ENCODE measurements at places on chromosomes 11 and 22.

GRCh38 chr11:45794169-45794568 lies 10.8 kb upstream of the SLC35C1 start:
- DNase-seq = no peak

GRCh38 chr11:74948898-74949752 lies at the start of the genes SPCS2 and XRRA1:
Gene SPCS2 (plus strand): TSS chr11:74949266. CDS start chr11:74949286, 20 bp downstream.
Gene XRRA1 (minus strand): TSS chr11:74949091. CDS start chr11:74940878, 8,213 bp downstream.
- DNase-seq = peak; percentile 95

DNA sequence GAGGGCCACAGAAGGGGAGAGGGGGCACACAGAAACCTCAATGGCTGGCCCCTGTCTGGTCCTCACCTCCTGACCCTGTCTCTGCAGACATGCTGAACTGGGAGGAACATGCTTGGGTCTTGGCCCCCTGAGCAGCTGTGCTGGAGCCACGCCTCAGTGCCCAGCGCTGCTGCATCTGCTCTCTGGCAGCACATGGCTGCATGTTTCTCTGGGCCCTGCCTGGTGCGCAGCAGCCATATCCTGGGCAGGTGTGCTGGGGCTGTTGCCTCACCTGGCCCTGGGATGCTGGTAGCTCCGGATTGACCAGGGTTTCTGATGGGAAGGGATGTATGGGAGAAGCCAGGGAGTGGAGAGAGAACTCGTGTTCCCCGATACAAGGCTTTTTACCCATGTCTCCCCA lies 248.0 kb downstream of the ST3GAL4 start:
- DNase-seq = no peak

- no peak for DNase-seq
These were observed 33.5 kb upstream of the RAB38 start for GRCh38 chr11:88208745-88209144.

GRCh38 chr11:74276581-74276980 lies 34.9 kb downstream of the P4HA3 start:
- DNase-seq = no peak

GRCh38 chr11:120017582-120018150 lies 120.2 kb downstream of the TRIM29 start:
- no peak for DNase-seq

DNA sequence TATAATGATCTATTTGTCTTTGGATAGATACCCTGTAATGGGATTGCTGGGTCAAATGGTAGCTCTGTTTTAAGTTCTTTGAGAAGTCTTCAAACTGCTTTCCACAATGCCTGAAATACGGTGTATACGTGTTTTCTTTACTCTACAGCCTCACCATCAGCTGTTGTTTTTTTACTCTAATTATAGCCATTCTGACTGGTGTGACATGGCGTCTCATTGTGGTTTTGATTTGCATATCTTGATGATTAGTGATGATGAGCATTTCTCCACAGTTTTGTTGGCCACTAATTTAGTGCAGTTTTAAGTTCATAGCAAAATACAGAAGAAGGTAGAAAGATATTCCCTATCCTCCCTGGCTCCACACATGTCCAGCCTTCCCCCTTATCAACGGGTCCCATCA lies 26.3 kb upstream of the VPREB1 start:
- DNase-seq = no peak

DNA sequence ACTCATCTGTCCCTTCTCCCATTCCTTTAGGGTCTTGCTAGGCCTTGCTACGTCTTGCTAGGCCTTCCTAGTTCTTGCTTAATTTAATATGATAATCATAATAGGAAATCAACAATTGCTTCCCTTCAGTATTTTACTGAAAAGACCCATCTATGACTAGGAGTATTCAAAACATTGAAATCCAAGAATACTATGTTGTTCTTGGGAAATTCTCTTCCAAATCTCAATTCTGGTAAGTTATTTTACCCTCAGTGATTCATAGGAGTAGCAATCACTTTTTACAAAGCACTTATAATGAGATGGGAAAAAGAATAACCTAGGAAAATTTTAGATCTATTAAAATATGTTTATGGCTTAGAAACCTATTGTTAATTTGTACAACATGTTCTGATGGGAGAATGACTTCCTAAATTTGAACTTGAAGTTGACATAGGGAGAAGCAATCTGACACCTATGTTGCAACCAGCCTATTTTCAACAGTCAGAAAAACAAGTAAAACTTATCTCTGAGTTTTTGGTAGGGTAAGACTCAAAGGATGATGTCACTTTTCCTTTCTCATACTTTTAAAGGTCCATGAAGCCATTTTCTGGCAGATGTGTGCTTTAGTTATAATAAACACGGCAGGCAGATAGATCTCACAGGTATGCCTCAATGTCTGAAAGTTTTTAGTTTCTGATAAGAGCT lies 29.5 kb upstream of the HIPK3 start:
- DNase-seq = no peak

DNA sequence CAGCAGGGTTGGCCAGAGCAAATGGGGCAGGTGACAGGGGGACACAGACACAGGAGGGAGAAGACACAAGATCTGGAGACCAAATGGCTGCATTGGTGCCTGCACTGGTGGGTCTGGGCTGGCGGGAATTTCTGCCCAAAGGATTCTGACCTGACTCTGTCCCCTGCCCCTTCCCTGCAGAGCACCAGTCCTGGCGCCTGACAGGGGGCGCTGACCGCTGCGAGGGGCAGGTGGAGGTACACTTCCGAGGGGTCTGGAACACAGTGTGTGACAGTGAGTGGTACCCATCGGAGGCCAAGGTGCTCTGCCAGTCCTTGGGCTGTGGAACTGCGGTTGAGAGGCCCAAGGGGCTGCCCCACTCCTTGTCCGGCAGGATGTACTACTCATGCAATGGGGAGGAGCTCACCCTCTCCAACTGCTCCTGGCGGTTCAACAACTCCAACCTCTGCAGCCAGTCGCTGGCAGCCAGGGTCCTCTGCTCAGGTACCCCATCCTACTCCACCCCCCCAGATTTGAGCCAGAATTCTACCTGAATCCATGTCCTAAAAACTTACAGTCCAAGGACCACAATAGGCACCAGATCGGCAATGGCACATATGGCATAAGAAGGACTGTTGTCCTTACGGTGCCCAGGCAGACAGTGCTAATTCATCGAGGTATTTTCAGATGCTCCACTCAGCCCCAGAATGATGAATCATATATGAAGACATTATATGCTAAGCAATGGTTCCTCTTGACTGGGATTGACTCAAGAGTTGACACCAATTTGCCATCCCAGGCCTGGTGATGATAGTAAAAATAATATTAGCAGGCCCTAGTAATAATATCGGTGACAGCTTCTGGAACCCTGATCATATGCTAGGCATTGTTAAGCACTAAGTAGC lies 38.2 kb downstream of the CD6 start:
- DNase-seq = no peak

DNA sequence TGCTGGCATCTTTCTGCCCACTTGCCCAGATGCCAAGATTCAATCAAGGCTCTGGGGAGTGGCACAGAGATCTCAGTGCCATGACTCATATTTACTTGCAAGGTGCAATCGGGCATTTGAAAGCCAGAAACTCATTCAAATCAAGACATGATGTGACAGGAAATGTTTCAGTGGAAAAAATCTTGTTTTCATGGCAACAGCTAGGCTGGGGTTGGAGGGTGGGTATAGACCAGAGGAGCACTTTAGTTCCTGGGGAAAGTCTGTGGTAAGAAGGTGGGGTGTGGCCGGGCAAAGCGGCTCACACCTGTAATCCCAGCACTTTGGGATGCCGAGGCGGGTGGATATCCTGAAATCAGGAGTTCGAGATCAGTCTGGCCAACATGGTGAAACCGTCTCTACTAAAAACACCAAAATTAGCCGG lies 1.2 kb downstream of the MAJIN start:
- no peak for DNase-seq

GRCh38 chr11:119509969-119510401 lies 87.0 kb upstream of the THY1 start:
- DNase-seq = peak; percentile 87

- DNase-seq = no peak
These were observed 378.1 kb downstream of the CADM1 start for GRCh38 chr11:115126092-115126491.

DNA sequence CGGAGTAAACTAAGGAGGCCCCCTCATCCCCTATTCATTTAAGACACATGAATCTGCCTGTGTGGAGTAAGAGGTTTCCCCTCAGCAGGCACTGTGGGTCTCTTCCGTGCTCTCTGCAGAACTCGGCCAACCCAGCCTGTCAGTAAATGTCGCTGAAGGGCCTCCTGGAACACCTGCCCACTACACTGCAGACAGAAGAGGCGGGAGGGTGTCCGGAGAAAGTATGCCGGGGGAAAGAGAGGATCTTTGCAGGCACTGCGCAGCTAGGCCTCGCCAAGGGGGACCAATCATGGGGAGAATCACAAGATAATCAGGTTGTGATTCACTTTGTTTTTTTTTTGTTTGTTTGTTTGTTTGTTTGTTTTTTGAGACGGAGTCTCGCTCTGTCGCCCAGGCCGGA lies 110.8 kb downstream of the MORC2 start:
- DNase-seq = no peak

- DNase-seq = no peak
These were observed 169.4 kb downstream of the OPCML start for GRCh38 chr11:133362916-133363315.

- no peak for DNase-seq
These were observed 33.5 kb downstream of the SCUBE2 start for GRCh38 chr11:9057888-9058287.

- no peak for DNase-seq
These were observed 79.3 kb downstream of the CTTN start for GRCh38 chr11:70477609-70478008.

GRCh38 chr22:26431261-26431995 lies 2.4 kb downstream of the ASPHD2 start:
- DNase-seq = no peak

DNA sequence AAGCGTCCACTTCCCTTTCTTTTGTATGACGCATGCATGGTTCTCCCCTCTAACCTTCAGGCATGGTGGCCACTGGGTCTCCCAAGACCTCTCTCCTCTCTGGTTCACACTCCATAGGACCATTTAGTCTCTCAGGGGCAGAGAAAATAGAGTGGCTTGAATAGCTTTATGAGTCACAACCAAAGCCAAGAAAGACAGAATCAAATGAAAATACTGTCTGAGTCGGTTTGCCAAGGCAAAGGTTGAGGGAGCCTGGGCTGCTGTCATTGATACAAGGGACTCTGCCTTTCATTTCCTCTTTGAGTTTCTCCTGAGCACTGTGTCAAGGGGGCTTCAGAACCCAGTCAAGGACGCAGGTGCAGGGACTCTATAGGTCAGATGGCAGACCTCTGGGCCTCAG lies 44.2 kb downstream of the TENM4 start:
- no peak for DNase-seq

- no peak for DNase-seq
These were observed 78.2 kb upstream of the SPON1 start for GRCh38 chr11:13884158-13884799.

DNA sequence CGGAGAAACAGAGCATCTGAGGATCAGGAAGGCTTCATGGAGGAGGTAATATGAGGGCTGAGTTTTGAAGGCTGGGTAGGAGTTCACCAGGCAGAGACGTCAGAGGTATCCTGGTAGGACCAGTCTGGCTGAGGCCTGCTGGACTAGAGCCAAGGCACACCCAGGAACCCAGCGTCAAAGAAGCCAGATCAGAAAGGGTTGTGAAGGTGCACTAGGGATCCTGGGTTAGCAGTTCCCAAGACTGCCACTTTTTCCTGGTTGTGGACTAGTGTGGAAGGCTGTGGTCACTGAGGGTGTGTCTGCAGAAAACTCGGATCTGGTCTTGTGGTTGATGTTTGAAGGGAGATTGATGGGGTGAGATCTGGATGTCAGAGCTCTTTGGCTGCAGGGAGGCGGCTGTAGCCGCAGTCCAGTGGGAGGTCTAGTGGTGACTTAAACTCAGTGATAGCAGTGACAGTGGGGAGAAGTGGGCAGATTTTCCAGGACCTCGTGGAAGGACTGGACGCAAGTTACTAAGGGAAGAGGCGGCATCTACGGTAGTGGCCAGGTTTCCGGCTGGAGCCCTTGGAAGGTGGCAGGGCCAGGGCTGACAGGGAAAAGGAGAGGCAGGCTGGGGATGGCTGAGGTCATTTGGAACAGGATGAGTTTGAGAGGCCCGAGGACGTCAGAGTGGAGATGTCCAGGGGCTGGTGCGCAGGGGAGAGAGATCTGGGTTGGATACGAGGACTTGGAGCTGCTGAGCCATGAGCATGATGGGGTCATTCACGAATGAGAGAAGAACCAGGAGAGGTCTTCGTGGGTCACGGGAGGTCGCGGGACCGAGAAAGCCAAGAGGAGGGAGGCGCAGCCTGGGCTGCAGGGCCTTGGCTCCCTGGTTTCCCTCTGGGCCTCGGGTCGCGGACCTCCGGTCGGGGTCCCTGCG lies 10.9 kb downstream of the RELA start:
- DNase-seq = no peak

- DNase-seq = no peak
These were observed 16.8 kb downstream of the APOL6 start for GRCh38 chr22:35664955-35665587.

DNA sequence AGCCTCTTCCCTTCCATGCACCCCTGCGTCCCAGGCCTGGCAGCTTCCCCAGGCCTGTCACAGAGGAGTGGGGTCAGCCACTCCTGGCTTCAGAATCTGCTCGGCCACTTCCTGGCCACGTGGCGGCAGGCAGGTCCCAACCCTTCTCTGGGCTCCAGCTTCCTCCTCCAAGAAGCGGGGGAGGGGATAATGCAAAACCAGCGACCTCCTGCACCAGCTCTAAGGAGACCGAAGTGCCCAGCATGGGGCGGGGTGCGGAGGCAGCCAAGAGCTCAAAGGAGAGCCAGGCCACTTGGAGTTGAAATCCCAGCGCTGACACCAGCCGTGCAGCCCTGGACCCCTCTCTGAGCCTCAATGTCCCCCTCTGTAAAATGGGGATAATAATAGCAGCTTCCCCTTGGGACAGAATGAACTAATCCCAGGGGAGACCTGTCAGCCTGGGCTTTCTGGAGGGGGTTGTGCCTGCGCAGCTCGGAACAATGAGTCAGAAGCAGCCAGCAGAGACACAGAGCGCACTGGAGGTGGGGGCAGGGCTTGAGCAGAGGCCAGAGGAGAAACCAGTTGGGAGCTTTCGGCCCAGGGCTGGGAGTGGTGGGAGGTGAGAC lies 22.8 kb upstream of the PICK1 start:
- DNase-seq = peak; percentile 82

DNA sequence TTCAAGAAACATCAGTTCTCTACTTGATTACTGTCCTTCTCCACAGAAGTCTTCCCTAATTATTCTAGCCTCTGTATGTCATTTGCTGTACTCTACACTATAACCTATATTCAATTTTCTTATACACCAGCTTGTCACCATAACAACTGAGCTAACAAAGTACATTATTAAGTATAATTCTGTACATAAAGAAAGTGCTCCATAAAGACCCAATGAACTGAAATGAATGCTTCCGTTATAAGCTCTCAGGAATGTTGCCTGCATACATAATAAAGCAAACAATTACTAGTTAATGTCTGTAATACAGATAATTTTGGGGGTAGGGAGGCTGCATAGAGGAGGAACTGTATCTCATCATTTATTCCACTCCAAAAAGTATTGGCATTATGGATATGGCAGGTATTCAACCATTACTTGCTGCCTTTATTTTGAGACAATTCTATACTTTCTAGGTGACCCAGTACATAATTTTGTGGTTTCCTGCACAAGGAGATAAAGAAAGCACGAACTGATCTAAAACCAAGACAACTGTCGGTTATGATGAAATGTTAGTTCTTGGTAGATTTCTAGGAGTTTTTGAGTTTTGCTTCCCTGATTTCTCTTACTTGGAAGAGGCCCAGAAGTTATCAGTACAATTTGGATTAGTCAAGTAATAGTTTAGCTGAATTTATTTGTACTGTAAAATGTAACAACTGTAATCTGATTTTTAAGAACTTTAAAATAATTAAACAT lies 202.5 kb downstream of the SBF2 start:
- DNase-seq = no peak
